ENCODE measurements at places on chromosomes 11 and 22.

- DNase-seq, result no peak
These were observed 428.7 kb downstream of the TBC1D22A start for GRCh38 chr22:47190957-47191670.

- no peak for DNase-seq
These were observed 108.9 kb upstream of the CLMP start for GRCh38 chr11:123303924-123304323.

DNA sequence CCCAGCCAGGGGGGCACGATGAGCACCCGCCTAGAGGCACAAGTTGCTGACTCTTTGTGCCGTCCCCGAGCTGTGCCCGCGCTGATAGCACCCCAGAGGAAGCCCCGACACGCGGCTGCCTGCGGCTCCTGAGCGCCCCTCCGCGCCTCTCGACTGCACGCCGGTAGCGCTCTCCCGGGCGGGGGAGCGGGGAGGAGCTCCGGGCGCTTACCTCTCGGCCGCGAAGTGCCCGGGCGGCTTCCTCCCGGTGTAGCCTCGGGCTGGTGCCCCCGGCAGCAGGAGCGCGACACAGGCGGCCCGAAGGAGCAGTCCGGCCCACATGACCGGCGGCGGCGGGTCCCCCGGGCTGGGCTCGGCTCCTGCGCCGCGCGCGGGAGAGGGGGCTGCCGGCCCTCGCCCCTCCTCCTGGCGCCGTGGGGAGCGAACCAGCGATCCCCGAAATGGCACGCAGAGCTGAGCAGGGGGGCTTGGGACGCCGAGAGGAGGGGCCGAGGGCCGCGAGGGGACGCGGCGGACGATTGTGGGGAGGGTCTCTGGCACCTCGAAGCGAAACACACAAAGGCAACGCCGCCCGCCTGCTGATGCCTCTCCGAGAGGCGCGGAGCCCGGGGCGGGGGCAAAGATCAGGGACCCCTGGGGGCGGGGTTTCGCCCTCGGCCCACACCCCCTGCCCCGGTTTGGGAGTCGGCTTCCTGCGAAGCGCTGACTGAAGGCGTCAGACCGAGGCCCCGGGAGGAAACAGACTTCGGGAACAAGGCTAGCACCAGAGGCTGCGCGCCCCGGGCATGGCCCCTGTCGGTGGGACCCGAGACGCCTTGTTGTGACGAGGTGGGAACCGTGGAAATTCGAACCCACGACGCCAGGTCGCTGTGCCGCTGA, at the start of gene VWCE:
Gene VWCE, minus strand, starts transcription at position 600 of the 879 bp plus-strand sequence. Its CDS starts 279 bp downstream, at position 321.
- DNase-seq, result peak; percentile 62

GRCh38 chr22:17952273-17952801, 72.0 kb downstream of the MICAL3 start:
- DNase-seq, result no peak

- no peak for DNase-seq
These were observed 179.9 kb downstream of the DBX1 start for GRCh38 chr11:19980388-19980787.

- DNase-seq, result no peak
These were observed 48.4 kb upstream of the WEE1 start for GRCh38 chr11:9525116-9525515.

GRCh38 chr11:106691807-106692365, 326.4 kb downstream of the GUCY1A2 start:
- no peak for DNase-seq

- DNase-seq, result no peak
These were observed 339.7 kb downstream of the CTTN start for GRCh38 chr11:70737816-70738630.

- DNase-seq, result no peak
These were observed 65.4 kb downstream of the ZC3H12C start for GRCh38 chr11:110158317-110159200.

DNA sequence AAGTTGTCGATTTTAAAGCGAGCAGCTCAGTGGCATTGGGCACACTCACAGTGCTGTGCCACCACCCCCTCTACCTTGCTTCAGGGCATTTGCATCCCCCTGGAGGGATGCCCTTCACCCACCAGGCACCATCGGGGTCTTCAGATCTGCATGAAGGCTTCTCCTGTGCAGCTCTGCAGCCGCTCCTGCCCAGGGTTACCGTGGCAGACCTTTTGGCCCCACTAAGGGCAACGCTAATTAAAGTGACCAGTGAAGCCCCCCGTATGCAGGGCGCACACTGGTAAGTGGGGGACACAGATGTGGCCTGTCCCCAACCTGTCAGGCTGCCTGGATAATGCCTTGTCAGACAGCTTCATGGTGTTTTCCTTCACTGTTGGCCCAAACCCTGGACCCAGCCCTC, 1117.7 kb downstream of the BRD1 start:
- no peak for DNase-seq

- no peak for DNase-seq
These were observed 38.1 kb downstream of the SLC22A12 start for GRCh38 chr11:64629103-64629502.

DNA sequence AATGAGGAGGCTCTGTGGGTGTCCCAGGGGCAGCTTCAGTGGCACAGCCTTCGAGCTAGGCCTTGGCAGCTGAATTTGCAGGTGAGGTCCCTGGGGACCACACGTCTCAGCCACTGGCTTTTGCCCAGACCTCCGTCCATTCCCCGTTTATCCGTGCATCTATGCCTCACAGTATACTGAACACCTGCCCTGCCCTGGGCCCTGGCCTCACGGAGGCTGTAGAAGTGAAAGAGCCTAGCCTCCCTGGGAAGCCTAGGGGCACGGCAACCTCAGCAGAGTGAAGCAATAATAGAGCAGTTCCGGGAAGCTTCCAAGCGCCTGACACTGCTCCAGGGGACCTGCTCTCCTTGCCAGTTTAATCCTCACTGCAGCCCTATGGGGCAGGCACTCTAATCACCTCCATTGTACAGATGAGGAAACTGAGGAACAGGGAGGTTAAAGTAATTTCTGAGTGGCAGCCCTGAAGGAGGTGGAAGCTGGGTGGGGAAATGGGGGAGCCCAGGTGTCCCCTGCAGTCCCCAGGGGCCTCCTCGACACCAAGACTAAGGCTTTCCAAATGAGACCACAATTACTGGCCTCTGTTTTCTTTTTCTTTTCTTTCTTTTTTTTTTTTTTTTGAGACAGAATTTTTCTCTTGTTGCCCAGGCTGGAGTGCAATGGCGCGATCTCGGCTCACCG, 2.7 kb upstream of the NFAM1 start:
- DNase-seq, result no peak

- DNase-seq, result no peak
These were observed 27.1 kb downstream of the OR10A6 start for GRCh38 chr11:7903940-7904339.

- DNase-seq, result no peak
These were observed 3.0 kb downstream of the DKK3 start for GRCh38 chr11:12005476-12005875.

DNA sequence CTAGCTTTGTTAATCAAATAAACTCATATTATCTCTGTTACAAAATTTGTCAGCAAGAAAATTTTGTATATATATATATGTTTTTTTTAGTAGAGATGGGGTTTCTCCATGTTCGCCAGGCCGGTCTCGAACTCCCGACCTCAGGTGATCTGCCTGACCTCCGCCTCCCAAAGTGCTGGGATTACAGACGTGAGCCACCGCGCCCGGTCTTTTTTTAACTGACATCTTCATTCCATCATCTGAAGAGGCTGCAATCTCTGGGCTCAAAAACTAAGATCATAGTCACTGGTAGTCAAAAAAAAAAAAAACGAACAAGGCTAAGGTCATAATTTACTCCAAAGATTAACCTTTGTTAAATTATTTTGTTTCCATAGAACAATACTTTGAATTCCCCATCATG, 5.3 kb upstream of the KLHDC7B start:
- no peak for DNase-seq

DNA sequence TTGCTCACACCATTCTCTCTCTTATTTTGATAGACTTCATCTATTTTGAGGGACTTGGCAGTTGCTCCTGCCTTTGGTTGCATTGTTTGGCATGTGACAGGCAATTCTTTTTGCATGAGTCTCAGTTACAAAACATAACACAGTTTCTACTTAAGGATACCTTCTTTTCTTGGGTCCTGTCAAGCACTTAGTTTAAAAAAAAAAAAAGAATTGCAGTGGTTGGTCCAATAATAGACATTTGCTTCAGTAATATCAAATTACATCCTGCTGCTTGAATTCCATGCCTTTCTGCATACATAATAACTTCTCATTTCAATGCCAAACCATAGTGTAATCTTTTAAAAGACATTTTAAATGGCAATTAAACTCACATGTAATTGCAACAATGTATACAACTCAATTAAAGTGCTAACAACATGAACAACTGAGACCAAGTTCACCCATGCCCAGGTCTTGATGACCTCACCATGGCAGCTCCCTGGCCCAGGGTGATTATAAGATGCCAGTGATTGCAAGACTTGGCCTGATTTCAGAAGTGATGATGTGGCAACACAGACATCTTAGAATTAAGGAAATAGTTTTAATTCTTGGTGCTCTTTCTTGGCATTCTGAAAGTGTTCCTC, 32.2 kb upstream of the PLET1 start:
- no peak for DNase-seq

GRCh38 chr11:45050111-45050510, 96.3 kb upstream of the PRDM11 start:
- DNase-seq, result no peak

GRCh38 chr11:75355051-75355450, 3.6 kb upstream of the ARRB1 start:
- DNase-seq, result no peak

DNA sequence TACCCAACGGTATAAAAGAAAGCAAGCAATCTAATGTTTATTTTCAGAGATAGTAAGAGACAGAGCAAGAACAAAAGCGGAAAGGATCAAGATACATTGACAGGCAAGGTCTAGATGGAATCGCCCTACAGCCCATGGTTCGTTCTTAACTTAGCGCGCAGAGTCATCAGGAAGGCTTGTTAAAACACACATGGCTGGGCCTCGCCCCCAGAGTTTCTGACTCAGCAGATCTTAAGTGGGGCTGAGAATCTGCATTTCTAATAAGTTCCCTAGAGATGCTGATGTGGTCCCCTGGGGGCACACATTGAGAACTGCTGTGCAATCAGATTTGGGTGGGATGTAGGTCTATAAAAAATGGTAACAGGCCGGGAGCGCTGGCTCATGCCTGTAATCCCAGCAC, 35.8 kb upstream of the CHRM4 start:
- no peak for DNase-seq

DNA sequence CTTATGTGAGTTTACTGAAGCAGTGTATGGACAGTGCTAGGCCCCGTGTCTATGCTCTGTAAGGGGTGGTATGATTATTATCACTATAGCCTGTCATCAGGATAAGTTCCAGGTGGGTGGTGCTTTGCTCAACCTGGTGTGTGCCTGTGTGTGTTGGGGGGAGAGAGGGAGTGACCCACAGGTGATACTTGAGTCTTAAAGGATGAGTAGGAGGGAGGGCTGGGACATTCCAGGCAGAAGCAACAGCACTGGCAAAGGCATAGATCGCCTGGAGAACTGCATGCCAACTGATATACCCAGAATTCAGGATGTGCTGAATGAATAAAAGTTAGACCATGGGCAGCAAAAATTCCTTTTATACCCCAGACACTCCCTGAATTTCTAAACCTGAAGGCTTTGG, 4.5 kb downstream of the KIAA1671 start:
- no peak for DNase-seq

GRCh38 chr22:48588878-48589450, 1238.7 kb downstream of the BRD1 start:
- DNase-seq, result no peak

GRCh38 chr11:102313238-102313940, 3.9 kb upstream of the BIRC3 start:
- DNase-seq, result no peak

DNA sequence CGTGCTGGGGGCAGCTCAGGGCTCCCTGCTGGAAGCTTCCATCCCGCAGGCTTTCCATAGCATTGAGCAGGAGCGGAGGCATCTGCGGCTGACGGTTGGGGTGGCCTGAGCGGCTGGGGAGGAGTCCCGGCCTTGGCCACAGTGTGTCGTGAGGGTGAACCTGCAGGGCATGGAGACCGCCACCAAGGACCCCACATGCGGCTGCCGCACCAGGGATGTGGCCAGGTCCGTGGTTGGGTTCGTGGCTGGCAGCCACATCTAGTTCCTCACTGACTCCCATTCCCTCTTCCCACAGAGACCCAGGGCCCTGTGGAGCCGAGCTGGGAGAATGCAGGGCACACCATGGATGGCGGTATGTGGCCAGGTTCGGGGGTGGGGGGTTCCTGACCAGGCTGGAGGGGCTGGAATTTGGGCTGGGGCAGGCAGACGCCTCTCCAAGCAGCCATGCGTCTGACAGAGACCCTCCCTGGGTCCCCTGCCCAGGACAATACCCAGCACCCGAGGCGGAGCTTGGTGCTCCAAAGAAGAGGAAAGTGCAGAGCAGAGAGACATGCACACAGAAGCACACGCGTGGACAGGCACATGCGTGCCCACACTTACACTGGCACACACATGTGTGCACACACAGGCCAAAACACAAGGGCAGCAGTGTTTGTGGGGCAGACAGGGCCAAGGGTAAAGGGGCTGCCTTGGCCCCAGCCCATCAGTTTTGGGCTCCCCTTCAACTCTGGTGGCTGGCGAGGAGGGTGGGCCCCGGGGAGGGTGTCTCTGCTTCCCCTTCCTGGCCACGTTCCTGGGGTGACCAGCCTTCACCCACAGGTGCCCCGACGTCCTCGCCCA, 2.7 kb downstream of the MUC5B start:
- DNase-seq, result no peak

- DNase-seq, result no peak
These were observed 17.0 kb upstream of the CTTN start for GRCh38 chr11:70381350-70381749.

GRCh38 chr22:17481424-17481823, 81.9 kb upstream of the SLC25A18 start:
- no peak for DNase-seq

GRCh38 chr11:76839311-76839710, 21.4 kb upstream of the ACER3 start:
- DNase-seq, result no peak

DNA sequence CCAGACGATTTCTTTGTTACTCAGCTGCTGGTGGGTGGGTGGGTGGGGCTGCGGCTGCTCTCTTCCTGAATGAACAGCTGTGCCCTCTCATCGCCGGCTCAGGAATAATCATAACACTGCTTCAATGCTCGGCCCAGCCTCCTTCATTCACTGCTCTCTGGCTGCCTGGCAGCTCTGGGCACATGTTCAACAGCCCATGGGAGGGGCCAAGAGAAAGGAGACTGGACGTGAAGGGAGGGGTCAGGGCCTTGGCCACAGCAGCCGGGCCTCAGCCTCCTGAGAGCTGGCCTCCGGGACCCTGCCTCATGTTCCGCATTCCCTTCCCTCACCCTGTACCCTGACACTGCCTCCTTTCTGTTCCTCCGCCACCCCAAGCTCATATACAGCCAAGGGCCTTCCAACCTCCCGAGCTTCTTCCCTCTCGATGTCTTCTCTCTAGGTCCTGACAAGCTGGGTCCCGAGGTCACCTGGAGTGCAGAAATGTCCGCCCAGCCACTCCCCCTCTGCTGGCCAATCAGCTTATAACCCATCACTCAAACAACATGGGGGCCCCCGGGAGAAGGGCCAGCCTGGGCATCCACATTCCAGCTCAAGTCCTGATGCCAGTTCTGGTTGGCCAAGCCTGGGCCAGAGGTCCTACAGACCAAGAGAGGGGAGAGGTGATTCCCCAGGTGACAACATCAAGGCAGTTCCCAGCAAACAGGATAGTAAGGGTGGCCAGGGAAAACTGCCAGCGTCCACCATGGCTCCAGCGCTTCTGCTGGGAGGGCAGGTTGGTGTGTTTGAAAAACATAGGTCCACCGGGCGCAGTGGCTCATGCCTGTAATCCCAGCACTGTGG, 3.2 kb upstream of the CSDC2 start:
- no peak for DNase-seq

Data from NCI-H1105 (cell line).